HCT116 (cell line): ENCODE measurements at places on chromosomes 11 and 22. TPM values are rescaled to one million over a fixed set of nuclear protein-coding genes. Genes with fewer than 3 reads are reported as not detected.

The FXYD6 gene
- total RNA-seq, result 2.5 TPM

The OR5B12 gene
- total RNA-seq, result not detected

The SLC22A6 gene
- total RNA-seq, result not detected

The C22orf42 gene
- not detected for total RNA-seq

The LARGE1 gene
- total RNA-seq, result 1.5 TPM

The BTG4 gene
- total RNA-seq, result not detected

The PPP1CA gene
- total RNA-seq, result 238 TPM

The TRIM49 gene
- total RNA-seq, result not detected

The RASSF10 gene
- not detected for total RNA-seq

The MED17 gene
- total RNA-seq, result 41.1 TPM

The CNTN5 gene
- not detected for total RNA-seq

The TMEM132A gene
- total RNA-seq, result 120 TPM

The NCAM1 gene
- 0.22 TPM for total RNA-seq

The SLC22A9 gene
- total RNA-seq, result not detected

The SYT12 gene
- total RNA-seq, result 4.3 TPM

The RBM4B gene
- 18.1 TPM for total RNA-seq

The VSIG10L2 gene
- total RNA-seq, result not detected

The OR5A1 gene
- total RNA-seq, result not detected

The CCDC89 gene
- total RNA-seq, result 0.22 TPM

The OLFML1 gene
- total RNA-seq, result not detected

The CD3E gene
- total RNA-seq, result 0.79 TPM

The MAPK11 gene
- 19.3 TPM for total RNA-seq

The OR52N1 gene
- total RNA-seq, result not detected

The HOATZ gene
- total RNA-seq, result not detected

The OTOG gene
- total RNA-seq, result 0.07 TPM

The CTSW gene
- not detected for total RNA-seq

The POTEH gene
- total RNA-seq, result not detected

The INS gene
- total RNA-seq, result 0.44 TPM
